ENCODE measurements at places on chromosomes 1 and 21.

DNA sequence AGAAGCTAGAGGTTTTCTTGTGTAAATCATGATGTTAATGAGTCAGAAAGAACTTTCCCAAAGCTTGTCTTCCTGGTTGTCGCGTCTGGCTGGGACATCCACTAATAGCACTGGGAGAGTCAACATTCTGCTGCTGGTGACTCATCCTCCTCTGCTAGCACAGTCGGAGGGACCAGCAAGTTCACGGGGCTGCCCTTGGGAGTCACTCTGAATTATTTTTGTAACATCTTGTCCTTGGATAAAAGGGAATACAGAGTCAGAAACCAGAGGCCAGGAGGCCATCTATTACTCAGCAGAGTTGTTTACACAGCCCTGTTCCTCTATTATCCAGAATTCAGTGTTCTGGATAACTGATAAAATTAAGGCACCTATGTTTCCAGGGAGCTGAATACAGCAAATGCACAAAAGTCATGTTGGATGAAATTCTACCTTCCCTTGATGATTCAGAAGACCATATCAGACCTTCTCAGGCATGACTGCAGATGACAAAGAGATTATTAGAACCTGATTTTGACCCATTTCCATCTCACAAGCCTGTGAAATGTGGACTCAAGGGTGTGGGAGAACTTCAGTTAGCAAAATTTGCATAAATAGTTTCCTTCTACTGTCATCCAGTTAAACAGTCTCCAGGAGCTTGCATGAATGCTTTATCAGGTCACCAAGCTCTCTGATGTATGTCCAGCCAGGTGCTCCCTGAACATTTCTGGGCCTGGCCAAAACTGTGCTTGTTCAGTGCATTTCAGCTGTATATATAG lies 68.1 kb downstream of the JAK1 start:
- no peak for DNase-seq

DNA sequence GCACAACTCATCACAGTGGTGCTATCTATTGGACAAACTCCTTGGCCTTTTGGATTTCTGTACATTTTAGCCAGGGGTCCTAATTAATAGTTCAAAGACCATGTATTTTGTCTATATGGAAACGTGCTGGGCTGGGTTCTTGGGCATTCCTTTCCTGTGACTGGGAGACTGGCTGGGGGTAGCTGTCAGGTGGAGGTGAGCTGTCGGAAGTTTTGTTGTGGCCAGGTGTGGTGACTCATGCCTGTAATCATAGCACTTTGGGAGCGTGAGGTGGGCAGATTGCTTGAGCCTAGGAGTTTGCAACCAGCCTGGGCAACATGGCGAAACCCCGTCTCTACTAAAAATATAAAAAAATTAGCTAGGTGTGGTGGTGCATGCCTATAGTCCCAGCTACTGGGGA lies 392.4 kb downstream of the RPS6KC1 start:
- no peak for DNase-seq

GRCh38 chr1:237754627-237755026 lies 136.1 kb downstream of the ZP4 start:
- DNase-seq, result no peak

DNA sequence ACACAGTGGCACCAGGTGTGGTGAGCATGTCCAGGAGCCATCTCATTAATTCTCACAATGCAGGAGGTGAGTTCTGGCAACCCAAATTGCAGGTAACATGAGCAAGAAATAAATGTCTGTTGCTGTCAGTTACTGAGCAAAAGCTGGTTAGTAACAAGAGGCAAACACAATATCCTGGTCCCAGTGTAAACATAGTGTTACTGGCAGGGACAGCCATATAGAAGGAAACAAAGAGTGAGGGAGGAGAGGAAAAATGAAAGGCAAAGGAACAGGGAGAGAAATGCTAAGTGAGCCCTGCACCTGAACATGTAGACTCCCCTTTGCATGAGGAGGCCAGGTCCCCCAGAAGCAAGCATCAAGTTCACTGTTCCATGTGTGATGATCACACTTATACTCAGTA lies 203.6 kb downstream of the TRABD2B start:
- DNase-seq, result no peak

GRCh38 chr1:220689666-220690065 lies 497 bp upstream of the C1orf115 start:
- DNase-seq, result no peak

GRCh38 chr1:64388336-64388735 lies 81.6 kb upstream of the CACHD1 start:
- DNase-seq, result no peak

GRCh38 chr1:244545511-244545910 lies 84.4 kb downstream of the CATSPERE start:
- DNase-seq, result no peak

DNA sequence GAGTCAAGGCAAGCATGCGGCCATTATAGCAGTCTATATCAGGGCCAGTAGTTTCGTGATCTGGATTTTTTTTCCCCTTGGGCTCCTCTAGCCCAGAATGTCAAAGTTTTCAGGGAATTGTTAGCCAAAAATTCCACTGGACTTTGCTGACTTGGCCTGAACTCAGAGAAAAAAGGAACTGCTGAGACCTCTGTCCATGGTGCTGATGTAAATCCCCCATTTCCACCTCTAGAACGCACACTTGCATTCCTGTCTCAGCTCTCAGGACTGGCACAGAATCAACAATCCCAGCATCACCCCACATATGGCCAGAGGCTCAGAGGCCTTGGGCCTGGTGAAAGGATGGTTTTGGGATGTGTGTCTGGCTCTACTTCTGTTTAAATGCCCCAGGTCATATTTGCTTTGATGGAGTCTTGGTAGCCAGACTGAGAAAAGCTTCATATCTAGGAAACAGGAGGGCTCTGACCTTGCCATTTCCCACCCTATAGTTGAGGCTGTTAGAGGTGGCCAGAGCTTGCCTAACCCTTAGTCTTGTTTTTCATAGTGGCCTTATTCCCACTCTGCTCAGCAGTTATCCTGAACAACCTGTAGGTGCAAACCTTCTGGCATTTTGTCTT lies 16.9 kb upstream of the EFCAB14 start:
- DNase-seq, result no peak

DNA sequence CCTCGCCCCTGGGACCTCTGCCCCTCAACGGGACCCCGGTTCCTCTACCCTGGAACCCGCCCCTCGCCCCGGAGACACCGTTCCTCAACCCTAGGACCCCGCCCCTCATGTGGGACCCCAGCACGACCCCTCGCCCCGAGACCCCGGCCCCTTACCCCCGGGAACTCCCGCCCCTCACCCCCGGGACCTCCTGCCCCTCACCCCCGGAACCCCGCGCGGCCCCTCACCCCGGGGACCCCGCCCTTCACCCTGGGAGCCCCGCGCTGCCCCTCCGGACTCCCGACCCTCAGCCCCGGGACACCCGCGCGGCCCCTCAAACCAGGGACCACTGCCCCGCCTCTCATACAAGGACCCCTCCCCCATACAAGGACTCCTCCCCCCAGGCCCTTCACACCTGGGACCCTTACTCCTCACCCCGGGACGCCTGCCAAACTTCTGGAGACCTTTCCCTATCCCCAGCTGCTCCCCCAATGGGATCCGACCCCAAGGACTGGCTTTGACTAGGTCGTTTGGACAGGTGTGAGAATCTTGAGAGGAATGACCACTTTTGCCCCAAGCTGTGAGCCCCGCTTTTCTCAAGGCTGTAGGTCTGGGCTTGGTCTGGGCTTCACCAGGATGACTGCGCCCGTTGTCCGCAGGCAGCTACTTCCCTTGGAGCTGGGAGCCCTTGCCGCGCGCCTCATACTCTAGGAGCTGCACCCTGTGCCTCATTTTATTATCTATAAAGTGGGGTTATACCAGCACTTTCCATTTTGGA lies 843 bp downstream of the DIP2A start:
- DNase-seq, result peak; percentile 8

- no peak for DNase-seq
Observed at GRCh38 chr1:185257950-185258208, 59.2 kb downstream of the IVNS1ABP start.

GRCh38 chr1:87754139-87754538 lies 425.5 kb downstream of the LMO4 start:
- DNase-seq, result no peak

DNA sequence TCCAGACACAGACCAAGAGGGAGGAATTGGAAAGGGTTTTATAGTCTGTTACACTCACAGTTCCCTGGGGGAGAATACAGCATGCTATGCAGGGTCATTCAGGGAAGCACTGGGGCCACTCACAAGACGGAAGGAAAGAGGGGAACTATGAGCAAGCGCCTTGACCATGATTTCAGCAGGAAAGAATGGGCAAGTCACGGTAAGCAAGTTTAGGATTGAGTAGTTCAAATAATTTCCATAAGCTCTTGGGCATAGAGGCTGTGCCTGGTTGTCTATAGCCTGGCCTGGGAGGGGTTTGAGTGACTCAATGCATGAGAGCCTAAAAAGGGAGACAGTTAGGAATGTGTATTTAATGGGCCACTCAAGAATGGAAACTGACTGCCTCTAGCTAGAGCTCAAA lies 176.7 kb downstream of the TTLL7 start:
- DNase-seq, result no peak

GRCh38 chr1:240701412-240701811 lies 89.5 kb upstream of the GREM2 start:
- no peak for DNase-seq

DNA sequence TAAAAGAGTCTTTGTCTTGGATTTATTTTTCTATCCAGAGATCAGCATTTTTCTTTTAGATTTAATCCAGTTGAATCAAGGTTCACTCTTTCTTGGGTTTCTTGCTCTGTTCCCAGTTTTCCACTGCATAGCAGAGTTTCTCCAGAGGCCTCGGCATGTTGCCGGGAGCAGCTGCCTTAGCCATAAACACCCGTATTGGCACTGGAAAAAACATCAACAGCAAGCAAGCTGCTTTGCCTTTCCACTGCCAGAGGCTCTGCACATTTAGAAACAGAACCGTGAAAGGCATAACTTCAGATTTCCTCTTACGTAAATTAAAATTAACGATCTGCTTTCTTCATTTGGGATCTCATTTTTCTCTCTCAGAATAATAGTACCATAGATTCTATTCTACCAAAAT lies 181.8 kb upstream of the L1TD1 start:
- DNase-seq, result no peak

DNA sequence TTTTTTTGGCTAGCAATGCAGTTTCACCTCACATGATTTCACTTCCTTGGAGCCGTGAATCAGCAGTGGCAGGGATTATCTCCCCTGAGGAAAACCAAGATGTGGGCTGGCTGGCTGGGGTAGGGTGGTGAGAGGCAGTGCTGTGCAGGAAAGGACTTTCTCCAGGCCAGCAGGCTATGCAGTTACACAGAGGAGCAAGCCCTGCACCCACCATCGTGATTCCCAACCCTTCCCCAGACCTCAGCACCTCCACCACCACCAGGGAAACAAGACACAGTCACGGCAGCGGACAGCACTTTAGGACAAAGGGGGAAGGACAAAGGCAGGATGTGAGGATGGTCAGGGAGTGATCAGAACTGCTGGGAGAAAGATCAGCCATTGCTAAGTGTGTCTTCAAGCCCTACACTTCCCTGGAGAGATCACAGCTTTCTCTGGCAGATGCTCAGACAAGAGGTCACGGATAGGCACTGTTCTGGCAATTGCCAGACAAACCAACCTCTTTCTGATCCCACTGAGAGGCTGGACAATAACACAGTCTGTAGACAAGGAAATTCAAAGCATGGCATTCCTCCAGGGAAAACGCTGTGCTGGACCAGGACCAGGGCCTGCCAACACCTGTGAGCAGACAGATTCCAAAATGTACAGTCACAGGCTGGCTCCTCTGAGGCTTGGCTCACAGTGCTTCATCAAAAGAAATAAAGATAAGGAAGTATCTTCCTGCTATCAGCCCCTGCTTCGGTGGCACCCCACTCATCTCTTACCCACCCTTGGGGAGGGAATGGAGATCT lies 509.4 kb downstream of the SMYD3 start:
- no peak for DNase-seq

- no peak for DNase-seq
Observed at GRCh38 chr21:27532076-27532475, 565.2 kb upstream of the ADAMTS5 start.

- no peak for DNase-seq
Observed at GRCh38 chr1:41677620-41678019, 193.1 kb upstream of the EDN2 start.

DNA sequence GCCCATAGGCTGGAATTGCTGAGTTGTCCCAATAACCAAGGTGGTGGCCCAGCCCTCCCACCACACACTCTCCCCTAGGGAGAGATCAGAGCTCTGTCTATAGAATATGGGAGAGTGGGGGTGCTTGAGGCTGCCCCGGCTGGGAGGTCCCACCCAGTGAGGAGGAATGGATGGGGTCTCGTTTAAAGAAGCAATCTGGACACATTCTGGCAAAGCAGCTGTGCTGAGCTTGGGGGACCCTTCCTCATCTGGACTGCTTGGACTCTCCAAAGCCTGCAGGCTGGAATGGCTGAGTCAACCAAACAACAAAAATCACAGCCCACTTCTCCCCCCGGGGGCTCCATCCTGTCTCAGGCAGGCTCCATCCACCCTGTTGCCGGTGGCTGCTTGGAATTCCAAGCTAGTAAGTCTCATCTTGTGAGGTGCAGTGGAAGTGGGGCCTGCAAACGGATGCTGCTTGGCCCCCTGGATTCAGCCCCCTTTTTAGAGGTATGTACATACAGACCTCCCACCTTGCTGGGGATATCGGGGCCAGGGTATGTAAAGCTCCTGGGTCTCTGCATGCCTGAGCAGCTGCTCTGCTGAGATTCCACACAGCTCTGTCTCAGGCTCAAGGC lies 67.1 kb upstream of the FAM78B start:
- DNase-seq, result no peak

- no peak for DNase-seq
Observed at GRCh38 chr1:32766328-32766972, 50.7 kb downstream of the YARS1 start.

DNA sequence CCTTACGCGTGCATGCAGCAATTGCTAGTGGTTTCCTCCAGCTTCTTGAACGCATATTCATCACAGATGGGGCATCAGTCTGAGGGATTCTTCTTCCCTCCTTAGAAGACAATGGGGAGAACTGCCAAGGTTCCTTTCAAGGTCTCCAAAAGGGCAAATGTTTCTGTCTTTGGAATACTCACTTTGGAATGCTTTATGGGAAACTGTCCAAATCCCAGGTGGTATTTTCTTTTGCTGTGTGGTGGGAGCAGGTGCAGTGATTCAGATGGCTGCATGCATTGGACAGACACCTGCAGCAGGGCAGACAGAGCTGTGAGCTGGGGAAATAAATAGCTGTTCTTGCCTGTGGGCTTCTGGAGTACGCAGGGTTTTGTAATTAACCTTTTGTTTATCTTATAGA lies 40.5 kb downstream of the URB2 start:
- DNase-seq, result no peak

DNA sequence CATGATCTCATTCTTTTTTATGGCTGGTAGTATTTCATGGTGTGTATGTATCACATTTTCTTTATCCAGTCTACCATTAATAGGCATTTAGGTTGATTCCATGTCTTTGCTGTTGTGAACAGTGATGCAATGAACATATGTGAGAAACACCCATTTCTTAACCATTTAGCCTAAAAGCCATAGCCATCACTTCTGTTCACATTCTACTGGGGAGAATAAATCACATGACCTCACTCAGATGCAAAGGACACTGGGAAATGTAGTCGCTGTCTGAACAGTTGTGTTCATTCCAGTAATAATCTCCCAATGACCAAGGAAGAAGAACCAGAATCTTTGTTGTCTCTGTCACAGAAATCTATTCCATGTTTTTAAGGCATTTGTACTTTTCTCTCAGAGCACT lies 15.1 kb upstream of the PLA2G2E start:
- DNase-seq, result no peak

- DNase-seq, result no peak
Observed at GRCh38 chr1:67599085-67599484, 85.9 kb upstream of the GADD45A start.

- no peak for DNase-seq
Observed at GRCh38 chr1:211687462-211688215, 12.2 kb upstream of the NEK2 start.

- peak; percentile 0 for DNase-seq
Observed at GRCh38 chr1:228143480-228144192, 3.6 kb downstream of the GUK1 start.
